ENCODE measurements at places on chromosomes 3 and 15. TPM values are rescaled to one million over a fixed set of nuclear protein-coding genes. Genes with fewer than 3 reads are reported as not detected.
A peak's percentile ranks its signal among the peaks of the same experiment; 100 is the strongest.

DNA sequence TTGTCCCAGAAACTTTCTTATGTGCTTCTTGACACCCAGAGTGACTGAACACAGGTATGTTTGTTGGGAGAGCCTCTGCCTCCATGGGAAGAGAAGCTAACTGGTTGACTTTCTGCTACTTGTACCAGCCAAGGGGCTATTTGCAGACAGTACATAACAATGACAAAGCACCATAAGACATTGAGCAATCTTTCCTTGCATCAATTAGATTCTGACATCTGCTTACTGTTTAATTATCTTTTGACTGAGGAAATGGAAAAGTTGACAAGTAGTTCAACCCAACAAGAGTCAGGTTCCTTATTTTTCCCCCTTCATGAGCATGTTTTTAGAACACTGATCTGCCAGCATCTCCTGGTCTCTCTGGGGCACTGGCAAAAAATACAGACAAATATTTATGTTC is 157.7 kb downstream of the RPLP1 start:
- no peak for DNase-seq

DNA sequence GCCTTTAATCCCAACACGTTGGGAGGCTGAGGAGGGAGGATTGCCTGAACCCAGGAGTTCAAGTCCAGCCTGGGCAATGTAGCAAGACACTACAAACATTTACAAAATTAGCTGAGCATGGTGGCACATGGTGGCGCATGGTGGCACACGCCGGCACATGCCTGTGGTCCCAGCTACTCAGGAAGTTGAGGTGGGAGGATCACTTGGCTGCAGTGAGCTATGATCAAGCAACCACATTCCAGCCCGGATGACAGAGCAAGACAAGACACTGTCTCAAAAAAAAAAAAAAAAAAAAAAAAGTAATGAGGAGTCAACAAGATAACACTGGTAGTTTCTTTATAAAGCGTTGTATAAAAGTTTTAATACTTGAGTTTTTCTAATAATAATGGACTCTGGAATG is 10.1 kb downstream of the FEZF2 start:
- DNase-seq, result no peak

NANOGP8 gene
- not detected for total RNA-seq

AHSG gene
- total RNA-seq, result not detected

DNA sequence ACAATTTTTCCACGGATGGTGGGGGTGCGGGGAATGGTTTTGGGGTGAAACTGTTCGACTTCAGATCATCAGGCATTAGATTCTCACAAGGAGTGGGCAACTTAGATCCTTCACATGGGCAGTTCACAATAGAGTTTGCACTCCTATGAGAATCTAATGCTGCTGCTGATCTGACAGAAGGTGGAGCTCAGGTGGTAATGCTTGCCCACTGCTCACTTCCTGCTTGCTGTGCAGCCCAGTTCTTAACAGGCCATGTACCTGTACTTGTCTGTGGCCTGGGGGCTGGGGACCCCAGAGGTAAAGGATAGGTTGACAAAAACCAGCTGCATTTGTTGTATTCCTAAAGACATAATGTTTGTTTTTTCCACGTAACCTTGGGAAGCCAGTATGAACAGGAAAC is 16.0 kb downstream of the DZIP3 start:
- no peak for DNase-seq

GRCh38 chr15:75213768-75214221 is 12.1 kb downstream of the C15orf39 start:
- DNase-seq, result no peak

GRCh38 chr15:80259942-80260510 is 8.0 kb upstream of the CTXND1 start:
- DNase-seq, result no peak

SLC28A2 gene
- total RNA-seq, result not detected

CDHR4 gene
- total RNA-seq, result not detected

GRCh38 chr3:9064850-9065249 is 101.6 kb upstream of the RAD18 start:
- DNase-seq, result peak; percentile 63

GRCh38 chr15:68232937-68233336 is 3.4 kb upstream of the CLN6 start:
- DNase-seq, result no peak

DNA sequence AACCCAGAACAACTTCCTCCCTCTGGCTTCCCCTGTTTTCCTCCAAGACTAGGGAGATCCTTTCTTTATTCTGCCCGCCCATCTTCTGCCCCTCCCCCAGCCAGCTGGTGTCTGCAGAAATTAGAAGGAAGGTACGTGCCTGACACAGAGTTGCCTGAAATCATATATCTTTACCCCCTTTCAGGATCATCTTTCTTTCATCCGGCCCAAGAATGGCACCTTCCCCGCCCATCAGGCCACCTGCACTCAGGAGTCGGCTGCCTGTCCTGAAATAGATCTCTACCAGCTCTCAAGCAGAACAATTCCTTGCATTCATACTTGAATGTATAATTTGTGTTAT is 133.7 kb downstream of the VGLL4 start:
- no peak for DNase-seq

SCN11A gene
- total RNA-seq, result 0.07 TPM

- no peak for DNase-seq
These were observed 128.6 kb upstream of the ADPGK start for GRCh38 chr15:72912121-72912520.

CCK gene
- not detected for total RNA-seq

- DNase-seq, result no peak
These were observed 20.2 kb downstream of the CFAP91 start for GRCh38 chr3:119723022-119723421.

KLHL24 gene
- total RNA-seq, result 68.9 TPM

GRCh38 chr15:69648775-69649735 is 196.4 kb downstream of the RPLP1 start:
- DNase-seq, result no peak

- no peak for DNase-seq
These were observed 150.1 kb upstream of the CCDC54 start for GRCh38 chr3:107227091-107227490.

GRCh38 chr3:196288141-196288460 is 575 bp upstream of the PCYT1A start:
- no peak for DNase-seq

DNA sequence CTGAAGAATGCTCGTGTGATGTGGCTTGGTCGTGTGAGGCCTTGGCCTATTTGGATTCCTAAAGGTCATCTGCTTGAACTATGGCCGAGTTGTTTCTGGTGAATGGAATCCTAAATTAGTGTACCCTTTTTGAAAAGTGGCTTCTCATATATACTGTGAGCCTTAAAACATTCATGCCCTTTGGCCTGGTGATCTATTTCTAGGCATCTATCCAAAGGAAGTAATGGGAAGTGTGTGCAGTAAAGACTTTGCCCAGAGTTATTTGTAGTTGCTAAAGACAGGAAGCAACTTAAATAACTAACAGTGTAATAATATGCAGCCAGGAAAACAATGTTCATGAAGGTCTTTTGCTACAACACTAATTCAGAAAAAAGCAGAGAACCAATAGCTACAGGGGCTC is 3.0 kb downstream of the DGKG start:
- DNase-seq, result no peak

DNA sequence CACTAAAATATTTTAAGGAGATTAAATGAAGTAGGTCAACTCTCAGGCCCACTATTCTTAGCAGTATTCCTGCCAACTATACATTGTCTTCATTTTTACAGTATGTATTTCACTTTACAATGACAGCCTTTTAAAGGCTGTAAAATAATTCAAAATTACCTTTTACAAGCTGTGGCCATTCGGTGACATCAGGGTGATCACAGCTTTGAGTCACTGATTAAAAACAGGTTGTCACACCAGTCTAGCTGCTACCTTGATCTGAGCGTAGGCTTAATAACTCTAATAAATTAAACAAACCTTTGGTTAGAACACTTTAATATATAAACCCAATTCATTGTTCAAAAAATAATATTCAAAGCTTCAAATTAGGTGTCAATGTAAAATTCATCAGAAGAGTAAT is 29.9 kb downstream of the UBE3A start:
- no peak for DNase-seq

All from pulmonary artery endothelial cell (primary cell).